Stimulated activated CD8-positive, alpha-beta memory T cell treated with anti-CD3 and anti-CD28 coated beads, Interleukin-7, amount 100 ng/mL, for 1 hour (primary cell): ENCODE measurements at places on chromosomes 5 and 9.

DNA sequence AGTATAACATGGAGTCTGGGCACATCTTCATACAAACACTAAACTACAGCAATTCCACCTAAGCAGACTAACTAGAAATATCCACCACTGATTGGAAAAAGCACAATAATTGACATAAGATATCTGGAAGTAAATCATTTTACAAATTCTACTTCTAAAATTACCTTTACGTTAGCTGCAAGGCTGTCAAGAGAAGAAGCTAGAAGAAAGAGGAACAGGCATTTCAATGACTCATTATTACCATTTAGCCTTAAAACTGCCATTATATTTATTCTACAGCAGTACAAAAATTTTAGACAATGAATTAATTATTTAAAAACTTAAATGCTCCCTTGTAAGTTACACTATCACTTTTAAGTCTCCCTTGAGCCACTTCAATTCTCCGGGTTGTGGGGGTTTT, 43.4 kb upstream of the PLPP6 start:
- DNase-seq: no peak

- no peak for DNase-seq
These were observed 84.8 kb upstream of the SELENOP start for GRCh38 chr5:42896523-42896922.

- no peak for DNase-seq
These were observed 180.0 kb downstream of the FGF18 start for GRCh38 chr5:171599411-171599810.

GRCh38 chr5:91373006-91373405, 10.1 kb downstream of the ARRDC3 start:
- no peak for DNase-seq

- no peak for DNase-seq
These were observed 24.4 kb downstream of the MEGF9 start for GRCh38 chr9:120689860-120690259.

DNA sequence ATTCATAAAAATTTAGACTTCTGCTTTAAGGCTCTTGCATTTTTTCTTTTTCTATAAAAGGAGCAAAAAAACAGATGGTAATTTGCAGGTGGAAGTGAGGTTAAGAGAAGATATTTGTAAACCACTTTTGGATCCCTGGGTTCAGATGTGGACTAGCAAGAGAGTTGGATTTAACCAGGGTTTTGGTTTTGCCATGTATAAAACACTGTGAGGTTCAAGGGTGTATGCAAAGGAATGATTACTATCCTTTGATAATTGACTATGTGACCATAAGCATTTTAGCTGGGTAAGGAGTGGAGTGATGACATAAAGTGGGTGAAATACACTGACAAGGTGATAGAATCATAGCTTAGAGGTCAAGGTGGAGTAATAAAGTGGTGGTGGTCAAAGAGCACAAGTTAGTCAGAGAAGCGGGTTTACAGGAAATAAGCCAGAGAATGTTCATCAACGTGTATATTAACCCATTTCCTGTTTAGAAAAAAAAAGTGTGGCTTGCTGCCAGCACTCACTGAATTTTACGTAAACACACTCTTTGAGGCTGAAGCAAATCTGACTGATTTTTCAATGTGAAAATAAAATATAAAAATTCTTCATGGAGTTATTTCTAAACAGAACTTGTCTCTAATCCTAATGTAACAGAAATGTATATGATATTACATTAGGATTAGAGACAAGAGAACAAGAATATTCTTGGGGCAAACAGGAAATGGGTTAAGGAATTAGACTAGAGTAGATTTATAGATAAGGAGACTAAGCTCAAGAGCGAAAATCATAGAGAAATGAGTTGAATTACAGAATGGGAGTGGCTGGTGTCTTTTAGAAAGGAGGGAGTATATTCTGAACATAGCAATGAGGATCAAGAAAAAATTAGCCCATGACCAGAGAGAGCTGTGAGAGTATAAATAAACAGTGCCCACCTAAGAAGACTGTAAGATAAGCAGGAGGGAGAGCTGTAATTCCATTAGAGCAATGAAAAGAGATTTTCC, 74.5 kb downstream of the CDKN2A start:
- DNase-seq: no peak

GRCh38 chr5:158647264-158647663, 452.5 kb downstream of the EBF1 start:
- no peak for DNase-seq

GRCh38 chr9:83285445-83286225, 222.7 kb upstream of the RASEF start:
- DNase-seq: no peak

DNA sequence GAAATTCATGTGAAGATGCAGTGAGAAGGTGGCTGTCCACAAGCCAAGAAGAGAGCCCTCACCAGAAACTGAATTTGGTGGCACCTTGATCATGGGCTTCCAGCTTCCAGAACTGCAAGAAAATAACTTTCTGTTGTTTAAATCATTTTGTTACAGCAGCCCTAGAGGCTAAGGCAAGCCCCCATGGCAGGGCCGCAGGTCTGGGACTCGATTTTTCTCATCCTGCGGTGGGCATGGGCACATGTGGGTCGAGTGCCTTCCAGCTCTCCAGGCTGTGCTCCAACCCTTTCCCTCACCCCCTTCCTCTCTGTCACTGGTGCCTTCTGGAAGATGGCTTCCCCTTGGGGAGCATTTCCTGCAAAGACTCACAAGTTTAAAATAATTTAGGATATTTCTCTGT, 40.7 kb downstream of the AHRR start:
- DNase-seq: no peak

DNA sequence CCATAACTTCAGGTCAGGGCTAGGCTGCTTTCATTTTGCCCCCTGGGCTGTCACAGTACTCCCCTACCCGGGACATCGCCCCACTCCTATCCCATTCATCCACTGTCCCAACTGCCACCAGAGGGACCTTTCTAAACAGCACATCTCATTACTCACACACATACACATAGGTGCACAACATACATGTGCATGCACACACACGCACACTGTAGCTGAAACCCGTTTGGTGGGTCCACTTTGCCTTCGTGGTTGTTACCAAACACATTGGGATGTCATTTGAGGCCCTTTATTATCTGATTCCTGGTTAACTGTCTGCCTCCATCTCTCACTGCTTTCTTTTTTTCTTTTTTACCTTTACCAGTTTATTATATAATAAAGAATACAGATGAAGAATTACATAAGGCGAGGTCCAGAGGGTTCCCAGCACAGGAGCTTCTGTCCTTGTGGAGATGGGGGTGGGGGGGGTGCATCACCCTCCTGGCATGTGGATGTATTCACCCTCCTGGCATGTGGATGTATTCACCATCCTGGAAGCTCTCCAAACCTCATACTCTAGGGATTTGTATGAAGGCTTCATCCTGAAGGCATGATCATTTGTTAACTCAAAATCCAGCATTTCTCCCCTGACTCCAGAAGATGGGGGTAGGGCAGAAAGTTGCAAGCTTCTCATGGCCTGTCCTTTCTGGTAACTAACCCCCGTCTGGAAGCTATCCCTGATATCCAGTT, 186.0 kb downstream of the GOLPH3 start:
- no peak for DNase-seq

DNA sequence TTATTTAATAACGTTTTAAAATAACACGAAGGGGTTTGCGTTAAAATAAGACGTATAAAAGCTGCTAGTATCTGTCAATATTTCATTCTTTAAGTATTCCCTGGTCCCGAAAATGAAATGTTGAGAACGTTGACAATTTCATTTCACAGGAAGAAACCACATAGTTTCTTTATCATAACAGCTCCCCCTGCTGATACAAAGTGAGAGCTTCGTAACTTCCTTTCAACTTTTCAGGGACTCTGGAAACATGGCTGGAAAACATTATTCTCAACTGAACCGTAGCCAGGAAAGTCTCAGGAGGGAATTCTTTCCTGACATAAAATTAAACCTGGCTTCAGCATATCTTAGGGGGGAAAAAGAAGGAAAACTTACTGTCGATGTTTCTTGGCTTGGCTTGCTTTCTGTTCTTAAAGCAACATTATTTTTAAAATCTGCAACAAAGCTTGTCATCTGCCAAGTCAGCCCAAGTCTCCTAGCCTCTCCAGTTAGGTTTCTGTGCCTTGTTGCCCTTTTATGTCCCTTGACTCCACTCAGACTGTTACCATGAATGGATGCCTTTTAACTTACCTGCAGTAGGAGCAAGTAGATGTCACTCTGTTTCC, 122.9 kb upstream of the DAB2 start:
- no peak for DNase-seq

DNA sequence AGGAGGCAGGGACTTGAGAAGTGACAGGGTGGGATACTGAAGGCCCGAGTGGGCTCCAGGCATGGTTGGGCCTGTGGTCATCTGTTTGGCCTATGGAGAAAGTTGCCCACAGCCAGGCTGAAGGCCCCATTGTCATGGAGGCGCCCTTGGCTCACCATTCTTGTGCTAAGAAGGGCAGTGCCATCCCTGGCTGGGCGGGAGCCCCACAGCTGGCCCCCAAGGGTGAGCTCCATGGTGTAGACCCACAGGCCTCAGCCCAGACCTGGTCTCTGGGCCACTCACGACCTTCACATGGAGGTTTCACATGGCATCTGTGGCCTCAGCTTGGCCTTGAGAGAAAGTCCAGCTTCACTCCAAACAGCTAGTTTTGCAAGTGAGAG, 34.3 kb upstream of the PRDM12 start:
- no peak for DNase-seq

DNA sequence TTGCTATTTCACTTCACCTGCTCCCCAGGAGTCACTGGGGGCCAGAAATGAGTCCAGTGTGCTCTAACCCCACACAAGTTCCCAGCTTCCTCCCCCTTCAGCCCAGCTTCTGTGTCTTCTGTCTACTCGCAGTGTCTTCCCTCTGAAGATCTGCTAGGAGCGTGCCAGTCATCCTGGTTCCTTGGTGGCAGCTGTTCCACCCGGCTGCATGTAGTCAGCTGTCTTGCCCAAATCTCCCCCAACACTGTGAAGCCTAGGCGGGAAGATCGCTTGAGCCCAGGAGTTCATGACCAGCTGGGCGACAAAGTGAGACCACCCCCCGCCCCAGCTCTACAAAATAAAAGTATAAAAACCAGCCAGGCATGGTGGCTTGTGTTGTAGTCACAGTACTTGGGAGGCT, 154.0 kb downstream of the GDNF start:
- DNase-seq: no peak

- DNase-seq: no peak
These were observed 163.5 kb upstream of the SNX2 start for GRCh38 chr5:122611406-122611805.

- DNase-seq: no peak
These were observed 113.1 kb upstream of the PCSK1 start for GRCh38 chr5:96546120-96546519.

DNA sequence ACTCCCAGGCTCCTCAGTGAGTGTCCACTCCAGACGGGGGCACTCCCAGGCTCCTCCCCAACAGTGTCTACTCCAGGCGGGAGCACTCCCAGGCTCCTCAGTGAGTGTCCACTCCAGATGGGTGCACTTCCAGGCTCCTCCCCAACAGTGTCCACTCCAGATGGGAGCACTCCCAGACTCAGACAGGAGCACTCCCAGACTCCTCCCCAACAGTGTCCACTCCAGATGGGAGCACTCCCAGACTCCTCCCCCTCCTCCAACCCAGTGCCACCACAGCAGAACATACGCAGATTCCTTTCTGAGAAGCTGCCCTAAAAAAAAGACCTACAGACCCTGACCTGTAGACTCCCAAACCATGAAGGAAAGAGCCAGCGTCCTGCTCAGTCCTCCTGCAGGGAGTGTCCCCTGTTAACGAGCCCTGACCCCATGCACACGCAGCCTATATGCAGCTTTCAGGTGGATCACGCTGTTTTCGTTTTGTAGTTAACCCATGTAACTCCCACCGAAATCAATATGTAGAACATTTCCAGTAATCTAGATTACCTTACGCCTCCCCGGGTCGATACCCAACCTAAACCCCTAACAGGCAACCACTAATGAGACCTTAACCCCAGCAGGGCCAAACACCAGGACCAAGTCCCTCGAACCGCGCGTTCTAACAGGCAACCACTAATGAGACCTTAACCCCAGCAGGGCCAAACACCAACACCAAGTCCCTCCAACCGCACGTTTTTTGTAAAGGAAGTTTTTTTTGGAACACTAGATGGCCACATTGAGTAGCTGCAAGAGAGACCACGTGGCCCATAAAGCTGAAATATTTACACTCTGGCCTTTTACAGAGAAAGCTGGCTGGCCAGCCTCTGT, 15.7 kb downstream of the PNPLA7 start:
- no peak for DNase-seq

- no peak for DNase-seq
These were observed 31.3 kb downstream of the ISOC1 start for GRCh38 chr5:129125819-129126218.

GRCh38 chr5:76341651-76342334, 61.3 kb upstream of the IQGAP2 start:
- DNase-seq: no peak

DNA sequence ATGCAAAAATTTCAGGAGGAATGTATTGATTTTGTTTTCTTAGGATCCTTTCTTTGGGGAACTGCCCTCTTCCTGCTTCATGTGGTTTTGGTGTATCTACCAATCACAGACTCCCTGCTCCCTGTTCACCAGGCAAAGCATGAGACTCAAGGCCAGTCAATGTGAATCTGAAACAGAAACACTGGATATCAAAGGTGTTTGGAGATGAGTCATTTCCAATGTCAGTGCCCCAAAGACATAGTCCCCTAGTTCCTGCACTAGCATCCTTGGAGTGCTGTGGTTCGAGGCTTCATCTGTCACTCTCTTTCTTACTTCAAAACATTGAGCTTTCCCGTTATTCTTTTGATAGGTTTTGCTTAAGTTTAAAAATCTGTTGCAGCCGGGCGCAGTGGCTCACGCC, 8.1 kb downstream of the PPP3R2 start:
- DNase-seq: no peak

DNA sequence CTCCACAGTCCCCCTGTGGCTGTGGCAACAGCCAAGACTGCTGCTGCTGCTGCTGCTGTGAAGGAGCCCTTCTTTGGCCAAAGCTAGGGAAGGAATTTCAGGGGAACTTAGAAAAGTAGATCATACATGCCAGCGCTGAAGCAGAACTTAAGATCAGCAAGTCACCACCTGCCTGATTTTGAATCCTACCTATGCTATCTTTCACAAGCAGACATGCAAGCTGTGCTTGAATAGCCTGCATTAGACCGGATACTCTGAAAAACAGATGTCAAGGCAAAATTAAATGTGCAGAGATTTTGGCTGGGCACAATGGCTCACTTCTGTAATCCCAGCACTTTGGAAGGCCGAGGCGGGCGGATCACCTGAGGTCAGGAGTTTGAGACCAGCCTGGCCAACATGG, 99.3 kb upstream of the ZNF366 start:
- DNase-seq: no peak
